ENCODE measurements at places on chromosomes 1 and 21. TPM values are rescaled to one million over a fixed set of nuclear protein-coding genes. Genes with fewer than 3 reads are reported as not detected.

The DUSP10 gene
- total RNA-seq = 12.8 TPM

DNA sequence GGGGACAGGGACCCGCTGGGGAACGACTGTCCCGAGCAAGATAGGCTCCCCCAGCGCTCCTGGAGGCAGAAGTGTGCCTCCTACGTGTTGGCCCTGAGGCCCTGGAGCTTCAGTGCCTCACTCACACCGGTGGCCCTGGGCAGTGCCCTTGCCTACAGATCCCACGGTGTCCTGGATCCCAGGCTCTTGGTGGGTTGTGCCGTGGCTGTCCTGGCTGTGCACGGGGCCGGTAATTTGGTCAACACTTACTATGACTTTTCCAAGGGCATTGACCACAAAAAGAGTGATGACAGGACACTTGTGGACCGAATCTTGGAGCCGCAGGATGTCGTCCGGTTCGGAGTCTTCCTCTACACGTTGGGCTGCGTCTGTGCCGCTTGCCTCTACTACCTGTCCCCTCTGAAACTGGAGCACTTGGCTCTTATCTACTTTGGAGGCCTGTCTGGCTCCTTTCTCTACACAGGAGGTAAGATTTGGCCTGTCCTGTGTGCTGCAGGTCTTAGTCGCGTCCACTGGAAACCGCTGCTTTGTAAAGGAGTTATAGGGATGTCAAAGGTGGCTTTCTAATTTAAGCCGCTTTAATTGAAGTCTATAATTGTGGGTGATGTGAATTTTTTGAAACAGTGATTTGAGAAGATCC, 717 bp downstream of the UBIAD1 start:
- DNase-seq = peak; percentile 23

DNA sequence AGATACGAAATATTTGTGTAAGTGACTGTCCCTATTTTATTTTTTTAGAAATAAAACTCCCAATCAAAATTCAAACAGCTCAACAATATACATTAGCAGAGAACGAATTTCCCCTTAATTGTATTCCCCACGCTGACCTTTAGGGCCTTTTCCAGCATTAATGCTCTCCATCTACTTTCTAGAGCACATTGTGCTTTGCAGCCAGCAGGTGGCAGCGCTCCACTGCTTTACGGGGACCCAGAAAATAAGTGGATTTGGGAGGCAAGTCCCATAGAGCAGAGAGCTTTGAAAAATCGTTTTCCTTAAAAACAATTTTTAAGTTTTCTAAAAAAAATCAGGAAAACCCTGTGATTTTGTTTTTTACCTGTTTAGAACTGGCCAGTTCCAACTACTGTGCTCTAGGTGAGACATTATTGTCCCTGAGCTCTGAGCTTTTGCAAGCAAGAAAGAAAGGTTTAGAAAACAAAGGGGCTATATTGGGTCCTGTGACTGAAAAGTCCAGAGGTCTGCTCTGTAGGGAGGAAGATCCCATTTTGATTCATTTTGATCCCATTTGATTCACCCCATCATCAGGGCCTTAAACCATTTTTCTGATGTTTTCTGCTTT, 144.4 kb upstream of the ZNF644 start:
- DNase-seq = peak; percentile 10

The DIRAS3 gene
- 0.24 TPM for total RNA-seq

GRCh38 chr1:90193116-90193515, 198.2 kb downstream of the ZNF326 start:
- no peak for DNase-seq

GRCh38 chr21:34885125-34885524, 164.0 kb downstream of the RUNX1 start:
- no peak for DNase-seq

- no peak for DNase-seq
Observed at GRCh38 chr1:6923955-6924881, 139.0 kb downstream of the CAMTA1 start.

DNA sequence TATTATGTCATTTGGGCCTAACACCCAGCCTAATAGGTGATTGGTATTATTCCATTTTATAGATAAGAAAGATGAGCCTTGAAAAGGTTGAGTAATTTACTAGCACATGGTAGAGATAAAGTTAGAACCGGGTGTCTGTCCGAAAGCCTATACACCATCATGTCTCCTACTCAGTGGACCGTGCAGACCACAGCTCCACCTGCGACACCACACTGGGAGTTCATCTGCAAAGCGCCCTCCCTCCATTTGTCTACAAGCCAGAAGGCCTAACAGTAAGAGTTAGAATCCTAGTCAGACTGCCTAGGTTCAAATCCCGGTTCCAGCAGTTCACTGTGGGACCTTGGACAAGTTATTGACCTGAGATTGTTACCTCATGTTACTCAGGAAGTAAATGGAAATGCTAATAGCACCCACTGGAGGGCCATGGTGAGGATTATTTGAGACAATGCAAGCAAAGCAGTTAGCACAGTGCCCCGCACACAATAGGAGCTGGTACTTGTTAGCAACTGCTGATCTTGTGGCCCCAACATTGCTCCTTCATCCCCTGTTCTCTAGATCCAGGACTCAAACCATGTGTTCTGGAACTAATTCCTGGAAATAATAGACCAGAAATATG, 20.5 kb downstream of the ARMH1 start:
- no peak for DNase-seq

- DNase-seq = no peak
Observed at GRCh38 chr1:58094221-58094620, 452.3 kb downstream of the OMA1 start.

- no peak for DNase-seq
Observed at GRCh38 chr1:79364896-79365295, 358.4 kb upstream of the ADGRL4 start.

- no peak for DNase-seq
Observed at GRCh38 chr1:159897962-159898361, 2.0 kb downstream of the CFAP45 start.

- DNase-seq = no peak
Observed at GRCh38 chr1:152013664-152014237, 20.1 kb upstream of the S100A10 start.

The RIPPLY3 gene
- 0.78 TPM for total RNA-seq
